ENCODE measurements at places on chromosomes 12 and 14. TPM values are rescaled to one million over a fixed set of nuclear protein-coding genes. Genes with fewer than 3 reads are reported as not detected.

The ZC2HC1C gene
- 5.5 TPM for polyA plus RNA-seq

The TOMM20L gene
- polyA plus RNA-seq, result not detected

The SALL2 gene
- 6.6 TPM for polyA plus RNA-seq

The PRPH gene
- polyA plus RNA-seq, result 2.4 TPM

The OR4K14 gene
- not detected for polyA plus RNA-seq

The LRP10 gene
- polyA plus RNA-seq, result 91.5 TPM

The GLTP gene
- polyA plus RNA-seq, result 19.1 TPM

The RPL36AL gene
- polyA plus RNA-seq, result 486 TPM

The GSKIP gene
- 17.3 TPM for polyA plus RNA-seq

The INSM2 gene
- not detected for polyA plus RNA-seq

The TAS2R14 gene
- 0.28 TPM for polyA plus RNA-seq

The ABCC9 gene
- polyA plus RNA-seq, result 11.7 TPM

The COPZ1 gene
- polyA plus RNA-seq, result 77.5 TPM

The TBC1D30 gene
- 2.5 TPM for polyA plus RNA-seq

The FGD6 gene
- polyA plus RNA-seq, result 1.6 TPM

The FGF6 gene
- polyA plus RNA-seq, result not detected

The CLEC6A gene
- not detected for polyA plus RNA-seq

The CPM gene
- 81.3 TPM for polyA plus RNA-seq

The RERG gene
- polyA plus RNA-seq, result 4.3 TPM

The CLEC7A gene
- polyA plus RNA-seq, result 12.8 TPM

The SERPINA12 gene
- not detected for polyA plus RNA-seq

The GXYLT1 gene
- 6.2 TPM for polyA plus RNA-seq

The SSTR1 gene
- polyA plus RNA-seq, result 1.0 TPM

The SLC38A4 gene
- 1.7 TPM for polyA plus RNA-seq

The TAS2R20 gene
- 0.09 TPM for polyA plus RNA-seq

The PKP2 gene
- polyA plus RNA-seq, result 3.7 TPM

The TUBA1A gene
- 167 TPM for polyA plus RNA-seq

The CMKLR1 gene
- 5.3 TPM for polyA plus RNA-seq

The CLIP1 gene
- polyA plus RNA-seq, result 29.0 TPM

The CLEC9A gene
- not detected for polyA plus RNA-seq

The PAPLN gene
- 2.1 TPM for polyA plus RNA-seq

The TMEM229B gene
- polyA plus RNA-seq, result 1.3 TPM

The KERA gene
- 0.03 TPM for polyA plus RNA-seq

The FAM186B gene
- polyA plus RNA-seq, result 0.67 TPM

The FAM181A gene
- not detected for polyA plus RNA-seq
